ENCODE measurements at places on chromosomes 13 and 19. TPM values are rescaled to one million over a fixed set of nuclear protein-coding genes. Genes with fewer than 3 reads are reported as not detected.

Gene HS6ST3
- not detected for total RNA-seq

Gene USHBP1
- not detected for total RNA-seq

Gene PNMA8B
- total RNA-seq = 1.4 TPM

Gene TBCB
- 196 TPM for total RNA-seq

Gene ZNF471
- 4.7 TPM for total RNA-seq

Gene TSKS
- 1.6 TPM for total RNA-seq

Gene COMMD6
- 76.5 TPM for total RNA-seq

Gene CEACAM8
- not detected for total RNA-seq

Gene ZNF146
- 75.8 TPM for total RNA-seq

Gene PMIS2
- total RNA-seq = not detected

Gene PRODH2
- not detected for total RNA-seq

Gene CGB1
- total RNA-seq = not detected

Gene CHST8
- total RNA-seq = not detected

Gene FAM83E
- total RNA-seq = 0.46 TPM

Gene CACNG8
- total RNA-seq = 0.43 TPM

Gene MBD3L3
- total RNA-seq = not detected

Gene GET3
- total RNA-seq = 118 TPM

Gene SIGLEC12
- total RNA-seq = not detected

Gene DZIP1
- 22.5 TPM for total RNA-seq

Gene ZNF888
- total RNA-seq = 3.7 TPM

Gene CA11
- 0.43 TPM for total RNA-seq

Gene SMIM44
- not detected for total RNA-seq

Gene PTPRH
- 5.5 TPM for total RNA-seq

Gene ZNF420
- total RNA-seq = 8.7 TPM

Gene PTH2
- total RNA-seq = not detected

Gene APLP1
- total RNA-seq = 3.9 TPM

Gene PSG6
- total RNA-seq = not detected

Gene ZNF541
- 0.28 TPM for total RNA-seq

Gene ZNF738
- 2.4 TPM for total RNA-seq

Data from smooth muscle cell of bladder (primary cell).